Breast epithelium (tissue), 4 donors: ENCODE measurements at places on chromosomes 16 and 17.

- no peak for DNase-seq
Measured at GRCh38 chr17:9054126-9054975, 33.0 kb downstream of the NTN1 start.

- no peak for DNase-seq
Measured at GRCh38 chr17:42708588-42708987, 26.3 kb downstream of the CNTNAP1 start.

DNA sequence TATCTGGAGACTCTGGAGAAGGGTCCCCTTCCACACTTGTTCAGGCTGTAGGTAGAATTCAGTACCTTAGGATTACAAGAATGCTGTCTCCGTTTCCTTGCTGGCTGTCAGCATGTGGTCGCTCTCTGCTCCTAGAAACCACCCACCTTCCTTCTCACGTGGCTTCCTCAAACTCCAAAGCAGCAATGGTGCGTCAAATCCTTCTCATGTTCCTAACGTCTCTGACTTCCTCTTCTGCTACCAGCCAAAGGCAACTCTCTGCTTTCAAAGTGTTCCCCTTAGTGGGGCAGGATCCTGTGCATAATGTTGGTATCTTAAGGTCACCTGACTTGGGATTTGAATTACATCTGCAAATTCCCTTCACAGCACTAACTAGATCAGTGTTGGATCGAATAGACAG lies 30.9 kb upstream of the DYNLRB2 start:
- no peak for DNase-seq

DNA sequence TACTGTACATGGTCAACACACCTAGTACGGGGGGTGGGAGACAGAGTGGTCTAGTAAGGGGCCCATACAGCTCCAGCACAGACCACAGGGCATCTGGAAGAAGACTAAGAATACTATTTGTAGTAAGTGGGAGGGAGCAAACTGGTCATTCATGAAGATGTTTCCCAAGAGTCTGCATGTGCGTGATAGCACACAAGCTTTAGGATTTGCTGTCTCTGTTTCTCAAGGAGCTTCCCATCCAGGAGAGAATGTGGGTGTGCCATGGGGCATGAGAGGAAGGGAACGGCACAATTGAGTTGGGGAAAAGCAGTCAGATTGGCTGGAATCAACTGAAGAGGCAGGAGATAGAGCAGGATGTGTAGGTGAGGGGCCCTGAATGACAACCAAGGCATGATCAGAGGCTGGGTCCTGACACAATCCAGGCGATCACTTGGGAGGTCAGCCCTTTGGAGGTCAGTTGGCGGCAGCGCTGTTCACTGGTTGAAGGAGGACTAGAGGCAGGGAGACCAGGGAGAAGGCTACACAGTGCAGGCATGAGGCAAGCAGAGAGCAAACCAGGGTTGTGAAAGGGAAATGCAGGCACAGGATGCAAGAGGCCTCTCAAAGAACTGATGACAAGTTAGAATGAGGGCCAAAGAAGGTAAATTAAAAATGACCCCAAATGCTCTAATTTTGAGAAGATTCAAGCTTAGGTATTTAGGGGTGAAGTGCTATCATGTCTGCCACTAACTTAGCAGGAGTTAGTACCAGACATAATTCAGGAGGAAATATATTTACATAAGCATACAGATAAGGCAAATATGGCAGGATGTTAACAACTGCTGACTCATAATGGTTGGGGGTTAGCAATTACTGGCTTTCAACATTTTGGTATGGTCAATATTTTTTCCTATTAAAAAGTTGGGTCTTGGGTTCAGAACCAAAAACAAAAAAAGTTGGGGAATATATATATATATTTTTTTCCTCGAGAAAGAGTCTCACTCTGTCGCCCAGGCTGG lies 10.3 kb downstream of the UBE2O start:
- no peak for DNase-seq
